ENCODE measurements at places on chromosomes 2 and 18.

- DNase-seq: no peak
Measured at GRCh38 chr2:60834270-60834717, 47.1 kb upstream of the REL start.

- no peak for DNase-seq
Measured at GRCh38 chr2:172047566-172048507, 37.5 kb upstream of the DLX1 start.

DNA sequence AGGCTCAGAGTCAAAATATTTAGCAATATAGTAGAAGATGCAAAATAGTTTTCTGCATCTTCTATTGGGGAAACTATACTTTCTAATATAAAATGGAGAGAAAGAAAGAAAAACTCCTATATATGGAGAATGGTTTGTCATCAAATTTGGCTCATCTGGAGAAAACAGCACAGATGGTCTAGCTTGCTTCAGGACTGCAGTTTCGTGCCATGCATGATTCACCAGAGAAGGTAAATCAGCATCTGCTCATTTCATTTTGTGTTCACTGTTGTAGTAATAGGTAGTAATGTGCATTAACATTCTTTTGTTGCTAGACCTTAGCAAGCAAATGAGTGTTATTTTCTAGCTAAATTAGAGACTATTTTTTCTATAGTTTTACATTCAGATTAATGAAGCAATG, 179.0 kb downstream of the ASXL3 start:
- DNase-seq: no peak

- DNase-seq: no peak
Measured at GRCh38 chr2:86476918-86477317, 35.7 kb downstream of the KDM3A start.

- no peak for DNase-seq
Measured at GRCh38 chr2:159605441-159606178, 10.7 kb downstream of the BAZ2B start.

- DNase-seq: no peak
Measured at GRCh38 chr2:130840506-130840905, 3.8 kb downstream of the ARHGEF4 start.

GRCh38 chr2:230735884-230736283, 23.2 kb downstream of the CAB39 start:
- no peak for DNase-seq

Data from left forelimb (tissue), 1 donor.